Left forelimb (tissue), 1 donor: ENCODE measurements at places on chromosomes 5 and 9.

DNA sequence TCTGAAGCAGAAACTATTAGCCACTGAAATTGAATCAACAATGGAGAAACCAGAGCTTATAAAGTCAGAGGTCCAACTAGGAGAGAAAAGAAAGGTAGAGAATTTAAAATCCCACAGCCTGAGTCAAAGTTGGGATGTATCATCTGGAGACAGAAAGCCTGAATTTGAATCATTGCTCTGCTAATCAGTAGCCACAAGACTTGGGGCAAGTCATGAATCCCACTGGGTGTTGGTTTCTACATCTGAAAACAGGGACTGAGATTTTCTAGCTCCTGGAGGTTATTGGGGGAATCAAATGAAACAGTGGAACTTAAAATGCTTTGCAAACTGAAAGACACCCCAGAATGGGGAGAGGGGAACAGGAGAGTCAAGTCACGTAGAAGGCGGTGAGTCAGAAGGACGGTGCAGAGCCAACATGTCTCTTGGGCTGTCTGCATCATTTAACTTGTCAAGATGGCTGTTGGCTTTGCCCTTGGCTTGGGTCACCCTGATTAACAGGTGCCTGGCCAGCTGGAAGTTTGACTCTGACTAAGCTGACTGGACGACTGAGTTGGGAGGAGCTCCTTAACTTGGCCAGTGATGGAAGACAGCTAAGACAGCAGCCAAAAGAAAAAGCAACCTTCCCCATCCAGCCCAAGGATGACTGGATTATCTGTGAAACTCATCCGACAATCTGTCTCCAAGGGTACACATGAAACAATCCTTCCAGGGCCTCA, 60.6 kb upstream of the ADRA1B start:
- no peak for DNase-seq

DNA sequence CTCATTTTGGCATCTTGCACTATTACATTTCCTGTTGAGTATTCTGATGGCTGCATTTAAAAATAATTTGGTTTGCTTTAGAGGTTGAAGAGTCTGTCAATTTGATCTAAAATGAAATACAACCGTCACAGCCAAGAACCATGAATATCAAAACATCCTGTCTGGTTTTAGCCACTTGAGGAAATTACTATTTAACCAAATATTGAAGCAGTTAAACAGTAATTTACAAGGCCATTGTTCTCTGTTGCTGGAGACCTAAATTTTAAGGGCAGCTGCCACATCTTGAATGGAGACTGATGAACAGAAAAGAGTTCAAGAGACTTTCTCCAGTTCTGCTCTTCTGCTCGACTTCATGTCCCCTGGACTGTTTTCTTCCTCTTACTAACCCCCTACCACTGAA, 549.4 kb downstream of the LRRC70 start:
- no peak for DNase-seq

- no peak for DNase-seq
Observed at GRCh38 chr9:10946676-10947410, 334.0 kb upstream of the PTPRD start.

- no peak for DNase-seq
Observed at GRCh38 chr5:59685793-59686192, 207.7 kb downstream of the PDE4D start.

DNA sequence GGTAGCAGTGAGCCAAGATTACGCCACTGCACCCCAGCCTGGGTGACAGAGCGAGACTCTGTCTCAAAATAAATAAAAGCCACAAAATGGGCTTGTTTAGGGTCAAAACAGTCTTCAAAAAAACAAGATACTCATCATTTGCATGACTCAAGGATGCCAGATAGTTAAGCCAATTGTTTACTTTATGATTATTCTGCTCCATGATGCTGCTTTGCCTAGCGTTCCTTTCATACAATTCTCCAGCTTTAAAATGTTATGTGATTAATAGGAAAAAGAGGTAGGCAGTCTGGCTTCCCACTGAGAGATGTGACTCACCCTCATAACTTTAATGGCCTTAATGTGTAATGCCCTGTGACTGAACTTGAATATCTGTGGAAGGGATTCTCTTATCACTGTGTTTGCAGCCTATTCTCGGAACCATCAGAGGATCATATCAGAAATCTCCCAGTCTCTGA, 364.6 kb upstream of the TRPC7 start:
- DNase-seq: no peak

DNA sequence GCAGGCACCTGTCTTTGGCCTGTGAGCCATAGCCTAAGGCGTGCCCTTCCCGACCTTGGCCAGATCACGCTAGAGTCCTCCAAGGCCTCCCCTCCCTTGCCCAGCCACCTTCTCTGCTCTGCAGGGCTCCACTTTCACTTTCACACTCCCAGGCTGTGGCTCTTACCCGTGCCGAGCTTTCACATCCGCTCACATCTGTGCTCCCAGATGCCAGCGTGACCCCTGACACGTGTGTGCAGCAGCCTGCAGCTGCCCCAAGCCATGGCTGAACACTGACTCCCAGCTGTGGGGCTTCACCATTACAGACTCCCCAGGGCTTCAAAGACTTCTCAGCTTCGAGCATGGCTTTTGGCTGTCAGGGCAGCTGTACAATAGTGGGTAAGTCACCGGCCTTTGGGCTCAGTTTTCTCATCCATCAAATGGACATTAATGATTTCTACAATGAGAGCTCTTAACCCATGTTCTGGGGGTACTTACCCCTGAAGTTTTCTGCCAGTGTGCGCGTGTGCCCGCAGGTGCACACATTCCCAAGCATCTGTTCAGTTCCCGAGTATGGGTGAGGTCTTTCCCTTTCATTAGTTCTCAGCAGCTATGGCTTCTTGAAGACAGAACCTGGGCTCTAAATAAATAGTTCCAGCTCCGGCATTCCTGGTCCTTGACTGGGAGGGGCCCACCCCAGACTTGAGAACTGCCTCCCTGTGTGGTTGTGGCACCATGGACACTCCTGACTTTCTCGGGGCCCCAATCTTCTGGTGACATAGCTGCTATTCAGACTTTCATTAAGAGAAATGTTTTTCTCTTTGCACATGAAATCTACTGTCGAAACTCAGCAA, 118.6 kb downstream of the RGS3 start:
- no peak for DNase-seq

GRCh38 chr5:16754601-16755000, 137.8 kb upstream of the RETREG1 start:
- DNase-seq: no peak

DNA sequence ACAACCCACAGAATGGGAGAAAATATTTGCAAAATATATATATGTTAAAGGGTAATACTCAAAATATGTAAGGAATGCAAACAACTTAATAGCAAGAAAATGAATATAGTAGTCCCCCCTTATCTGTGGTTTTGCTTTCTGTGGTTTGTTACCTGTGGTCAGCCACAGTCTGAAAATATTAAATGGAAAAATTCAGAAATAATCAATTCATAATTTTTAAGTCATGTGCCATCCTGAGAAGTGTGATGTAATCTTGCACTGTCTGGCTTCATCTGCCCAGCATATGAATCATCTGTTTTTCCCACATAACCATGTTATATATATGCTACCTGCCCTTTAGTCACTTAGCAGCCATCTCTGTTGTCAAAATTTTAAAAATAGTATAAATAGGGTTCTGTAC, 11.7 kb downstream of the CER1 start:
- DNase-seq: no peak

GRCh38 chr9:112187404-112187803, 12.3 kb upstream of the SUSD1 start:
- no peak for DNase-seq

GRCh38 chr5:145350513-145350912, 484.6 kb downstream of the PRELID2 start:
- DNase-seq: no peak
